ENCODE measurements at places on chromosomes 16 and 17.
A peak's percentile ranks its signal among the peaks of the same experiment; 100 is the strongest.

DNA sequence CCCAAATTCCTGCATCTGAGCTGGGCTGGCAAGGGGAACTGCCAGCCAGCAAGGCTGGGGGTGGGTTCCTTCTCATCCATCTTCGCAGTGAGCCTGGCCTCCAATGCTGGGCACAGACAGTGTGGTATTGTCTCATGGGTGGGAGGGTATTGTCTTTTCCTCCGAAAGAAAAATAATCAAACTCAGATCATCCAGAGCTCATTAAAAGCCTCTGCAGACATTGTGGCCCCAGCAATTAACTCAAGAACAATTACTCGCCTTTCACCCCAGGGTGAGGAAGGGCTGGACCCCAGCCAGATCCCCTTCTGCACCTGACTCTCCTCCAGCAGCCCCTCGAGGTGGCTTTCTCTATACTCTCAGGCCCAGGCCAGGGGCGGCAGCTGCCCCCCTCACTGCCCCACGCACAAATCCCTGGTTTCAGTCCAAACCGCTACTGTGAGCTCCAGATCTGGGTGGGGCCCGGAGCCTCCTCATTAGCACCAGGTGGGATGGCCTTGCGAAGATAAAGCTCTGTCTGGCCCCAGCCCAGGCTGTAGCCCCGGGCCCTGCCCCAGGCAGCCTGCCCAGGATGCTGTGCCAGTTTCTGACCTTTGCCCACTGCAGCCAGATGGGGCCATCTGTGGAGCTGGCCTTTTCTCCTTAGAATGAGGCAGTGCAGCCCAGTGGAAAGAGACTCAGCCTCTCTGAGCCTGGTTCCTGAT lies 2.3 kb upstream of the KRT15 start:
- no peak for DNase-seq

DNA sequence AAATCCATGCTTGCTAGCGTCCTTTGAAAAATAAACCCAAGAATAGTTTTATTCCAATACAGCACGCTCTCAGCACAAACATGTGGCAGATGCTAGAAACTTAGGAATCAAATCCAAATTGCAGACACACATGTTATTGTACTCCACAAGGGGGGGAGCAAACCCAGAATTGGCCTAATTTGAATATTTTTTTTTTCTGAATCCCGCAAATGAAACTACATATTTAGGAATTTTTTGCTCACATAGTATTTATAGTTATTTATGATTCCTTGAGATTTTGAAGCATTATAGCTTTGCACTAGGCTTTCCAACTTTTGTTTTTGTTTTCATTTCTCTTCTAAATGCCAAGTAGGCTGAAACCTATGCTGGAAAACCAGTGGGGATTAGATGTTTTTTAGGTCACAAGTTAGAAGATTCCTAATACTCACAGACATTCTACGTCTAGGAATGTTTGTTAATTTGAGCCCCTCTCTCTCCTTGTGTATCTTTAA lies 59.3 kb upstream of the CDH11 start:
- no peak for DNase-seq

DNA sequence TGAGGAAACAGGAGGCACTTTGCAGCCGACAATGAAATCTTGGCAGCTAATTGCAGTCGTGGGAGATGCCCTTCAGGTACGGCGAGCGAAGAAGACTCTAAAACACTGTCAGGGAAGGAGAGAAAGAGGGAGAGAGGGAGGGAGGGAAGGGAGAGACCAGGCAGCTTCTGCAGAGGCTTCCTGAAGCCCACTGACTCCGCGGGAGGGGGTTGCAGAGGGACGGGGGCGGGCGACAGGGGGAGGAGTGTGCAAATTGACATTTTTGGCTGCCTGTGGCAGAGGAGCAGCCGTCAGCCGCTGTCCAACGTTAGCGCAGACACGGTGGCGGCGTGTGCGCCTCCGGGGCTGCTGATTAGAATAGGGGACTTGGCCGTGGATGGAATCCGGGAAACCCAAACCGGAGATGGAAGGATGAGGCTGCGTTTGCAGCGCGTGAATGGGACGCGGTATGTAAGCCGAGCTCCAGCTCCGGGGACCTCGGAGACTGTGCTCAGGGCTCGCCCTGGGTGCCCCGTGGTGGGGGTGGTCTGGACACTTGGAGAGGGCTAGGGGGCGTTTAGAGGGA lies 849.1 kb upstream of the RBFOX1 start:
- peak; percentile 21 for DNase-seq

DNA sequence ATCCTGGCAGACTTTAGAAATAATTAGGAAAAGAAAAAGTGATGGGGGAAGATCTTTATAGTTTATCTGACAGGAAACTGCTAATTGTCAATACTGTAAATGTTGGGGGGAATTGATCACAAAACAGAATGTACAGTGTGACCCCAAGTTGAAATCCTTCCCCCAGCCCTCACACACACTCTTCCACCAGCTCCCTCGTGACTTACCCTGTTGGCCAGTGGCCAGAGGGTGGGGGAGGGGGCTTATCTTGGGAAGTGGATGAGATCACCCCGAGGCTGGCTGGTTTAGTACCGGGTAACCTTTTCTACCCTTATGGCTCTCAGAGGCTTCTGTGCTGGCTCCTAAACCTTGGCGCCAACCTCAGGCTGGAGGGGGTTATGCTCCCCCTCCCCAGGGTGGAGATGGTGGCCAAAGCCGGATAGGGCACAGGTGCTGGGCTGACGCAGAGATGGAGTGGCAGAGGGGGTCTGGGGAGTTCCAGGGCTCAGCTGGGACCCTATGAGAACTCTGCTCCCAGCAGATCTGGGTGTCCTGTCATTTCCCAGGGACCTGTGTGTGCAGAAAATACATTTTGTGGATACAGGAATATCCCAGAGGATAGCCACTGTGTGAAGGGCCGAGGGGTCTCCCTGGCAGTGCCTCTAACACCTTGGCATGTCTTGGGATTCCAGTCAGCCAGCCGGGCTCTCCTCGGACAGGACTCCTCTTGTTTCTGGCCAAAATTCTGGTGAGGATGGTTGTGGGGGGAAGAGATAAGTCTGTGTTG lies 18.6 kb downstream of the CDH16 start:
- peak; percentile 43 for DNase-seq

- DNase-seq = peak; percentile 35
Measured at GRCh38 chr16:84284154-84284722, 10.4 kb upstream of the WFDC1 start.

- DNase-seq = no peak
Measured at GRCh38 chr17:27268394-27269085, 25.4 kb upstream of the WSB1 start.

DNA sequence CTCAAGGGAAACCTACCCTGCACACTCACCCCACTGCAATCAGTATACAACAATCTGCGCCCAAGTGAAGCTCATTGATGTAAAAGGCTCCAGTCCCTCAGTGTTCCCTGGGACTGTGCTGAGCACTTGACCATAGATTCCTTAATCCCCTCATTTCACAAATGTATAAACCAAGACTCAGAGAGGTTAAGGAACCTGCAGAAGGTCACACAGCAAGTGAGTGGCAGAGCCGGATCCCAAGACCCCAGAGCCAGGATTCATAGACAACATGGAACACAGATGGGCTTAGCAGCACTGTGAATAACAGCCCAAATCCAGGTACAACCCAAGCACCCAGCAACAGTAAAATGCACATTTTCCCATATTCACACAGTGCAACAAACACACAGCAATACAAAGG lies 225.7 kb downstream of the C16orf78 start:
- no peak for DNase-seq

- DNase-seq = no peak
Measured at GRCh38 chr16:57687363-57687929, 7.2 kb upstream of the DRC7 start.

DNA sequence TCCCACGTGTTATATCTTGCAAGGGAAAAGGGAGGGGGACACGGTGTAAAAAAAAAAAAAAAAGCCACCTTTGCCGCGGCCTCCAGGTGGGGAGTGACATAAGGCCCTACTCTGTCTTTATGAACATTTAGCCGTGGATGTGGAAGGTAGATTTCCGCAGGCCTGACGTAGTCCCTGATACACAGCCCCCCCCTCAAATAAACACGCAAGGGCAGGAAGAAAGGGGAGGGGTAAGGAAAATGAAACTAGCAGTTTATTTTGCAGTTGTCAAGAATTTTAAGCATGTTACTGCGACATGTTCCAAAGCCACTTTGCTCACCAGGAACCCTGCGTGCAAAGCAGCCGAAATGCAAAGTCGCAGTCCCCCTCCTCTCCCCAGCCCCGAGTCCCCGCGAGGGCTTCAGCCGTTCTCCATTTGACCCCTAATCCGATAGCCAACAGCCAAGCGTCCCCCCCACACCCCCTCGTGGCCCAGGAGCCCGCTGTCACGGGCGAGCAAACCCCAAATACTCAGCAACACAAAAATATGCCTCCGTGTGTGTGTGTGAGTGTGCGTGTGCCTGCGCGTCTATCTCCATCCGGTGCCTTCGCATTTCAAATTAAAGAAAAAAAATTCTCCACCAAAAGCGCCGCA lies 1.2 kb downstream of the CBX4 start:
- DNase-seq = no peak

- DNase-seq = no peak
Measured at GRCh38 chr16:48432136-48432535, 46.9 kb upstream of the SIAH1 start.

GRCh38 chr17:77189148-77189547 lies 48.4 kb downstream of the SEC14L1 start:
- DNase-seq = no peak

GRCh38 chr16:29820730-29821642 lies 724 bp downstream of the MVP start:
- no peak for DNase-seq

GRCh38 chr16:83651871-83652270 lies 155.9 kb upstream of the HSBP1 start:
- DNase-seq = no peak

DNA sequence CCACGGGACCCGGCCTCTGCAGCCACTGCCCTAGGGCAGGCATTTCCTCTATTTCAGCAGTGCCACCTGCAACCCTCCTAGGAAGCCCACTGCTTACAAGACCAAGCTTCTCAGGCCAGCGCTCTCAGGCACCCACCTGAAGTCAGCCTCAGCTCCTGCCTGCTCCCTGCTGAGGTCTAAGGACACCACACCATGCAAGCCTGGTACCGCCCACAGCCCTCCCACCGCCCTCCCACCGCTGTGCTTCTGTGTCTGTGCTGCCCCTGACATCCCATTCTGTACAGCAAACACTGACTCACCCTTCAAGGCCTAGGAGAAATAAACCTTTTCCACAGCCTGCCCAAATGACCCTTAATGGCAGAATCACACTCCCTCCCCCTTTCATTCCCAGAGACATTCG lies 6.3 kb downstream of the CLUH start:
- no peak for DNase-seq

DNA sequence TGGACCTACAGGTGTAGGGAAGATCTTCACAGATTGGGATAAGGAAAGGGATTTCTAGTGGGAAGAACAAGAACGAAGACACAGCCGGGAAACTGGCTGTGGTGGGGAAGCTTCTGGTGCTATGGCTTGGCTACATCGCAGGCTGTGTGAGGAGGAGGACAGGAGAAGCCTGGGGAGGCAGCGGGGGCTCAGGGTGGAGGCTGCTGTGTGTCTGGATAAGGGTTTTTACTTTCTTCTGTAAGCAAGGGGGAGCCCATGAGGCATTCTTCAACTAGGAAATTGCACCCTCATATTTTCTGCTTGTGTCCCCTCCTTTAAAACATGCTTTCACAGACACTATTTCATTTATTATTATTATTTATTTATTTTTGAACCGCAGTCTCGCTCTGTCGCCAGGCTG lies 2.9 kb upstream of the RHBDF2 start:
- no peak for DNase-seq

- DNase-seq = no peak
Measured at GRCh38 chr16:86391984-86392383, 118.3 kb upstream of the FOXF1 start.

- DNase-seq = no peak
Measured at GRCh38 chr16:67979955-67980678, at the start of gene DPEP3. DPEP3 (minus strand) TSS chr16:67980499; CDS start chr16:67980380, 119 bp downstream.

DNA sequence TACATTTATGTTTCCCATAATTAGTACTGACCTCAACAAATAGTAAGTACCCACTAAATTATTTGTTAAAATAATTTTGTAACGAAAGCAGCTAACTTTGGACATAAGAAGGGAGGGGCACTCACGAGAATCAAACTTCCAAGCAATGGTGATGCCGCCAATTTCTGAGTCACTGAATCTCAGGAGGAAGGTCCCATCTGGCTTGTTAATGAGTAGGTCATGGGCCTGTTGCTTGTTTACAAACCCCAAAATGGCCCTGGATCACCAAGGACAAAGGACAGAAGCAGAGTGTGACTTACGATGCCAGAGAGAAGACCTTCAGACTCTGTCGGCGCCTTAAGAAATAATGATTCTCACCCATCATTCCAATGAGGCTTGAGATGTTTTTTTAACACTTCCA lies 15.8 kb upstream of the GHDC start:
- DNase-seq = no peak

DNA sequence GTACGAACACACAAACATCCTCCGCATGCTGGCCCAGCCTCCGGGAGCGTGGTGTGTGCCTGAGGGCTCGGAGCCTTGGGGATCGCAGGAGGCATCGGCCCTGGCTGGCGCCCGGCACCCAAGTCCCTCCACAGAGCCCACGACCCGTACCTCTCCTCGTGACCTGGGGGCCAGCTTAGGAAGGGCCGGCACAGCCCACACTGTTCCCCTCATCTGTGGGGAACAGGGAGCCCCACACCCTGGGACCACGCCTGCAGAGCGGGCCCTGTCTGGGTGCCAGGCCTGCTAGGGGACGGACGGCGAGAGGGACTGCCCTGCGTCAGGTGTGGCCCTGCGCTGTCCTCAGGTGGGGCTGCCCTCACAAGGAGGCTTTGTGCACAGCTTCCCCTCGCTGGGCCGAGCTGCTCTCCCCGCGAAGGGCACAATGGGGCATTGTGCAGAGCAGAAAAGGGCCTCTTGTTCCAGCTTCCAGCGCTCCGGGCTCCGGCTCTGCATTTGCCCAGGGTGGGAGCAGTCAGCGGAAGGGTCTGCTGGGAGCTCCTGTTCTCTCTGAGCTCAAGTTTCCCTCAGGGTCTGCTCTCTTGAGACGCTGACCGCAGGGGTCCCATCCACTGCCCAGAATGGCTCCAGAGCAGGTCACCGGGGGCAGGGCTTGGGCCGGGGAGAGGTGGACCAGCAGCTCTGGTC lies 1.7 kb upstream of the LMF1 start:
- DNase-seq = no peak

GRCh38 chr17:12768255-12768654 lies 21.0 kb upstream of the ARHGAP44 start:
- DNase-seq = no peak

DNA sequence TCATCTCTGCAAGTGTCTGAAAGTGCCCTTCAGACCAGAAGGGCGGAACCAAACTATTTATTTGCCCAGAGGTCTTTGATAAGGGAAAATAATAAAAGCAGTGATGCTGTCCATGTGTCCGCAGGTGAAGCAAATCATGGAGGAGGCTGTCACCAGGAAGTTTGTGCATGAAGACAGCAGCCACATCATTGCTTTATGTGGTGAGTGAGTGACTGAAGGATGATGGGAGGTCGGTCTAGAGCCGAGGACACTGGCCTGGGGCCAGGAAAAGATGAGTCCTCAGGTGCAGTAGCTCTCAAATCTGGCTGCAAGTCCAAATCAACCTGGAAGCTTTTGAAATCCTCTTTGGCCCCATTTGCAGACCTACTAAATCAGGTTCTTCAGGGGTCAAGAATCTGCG lies 6.1 kb downstream of the SGSM2 start:
- no peak for DNase-seq

Measured in SK-N-DZ (cell line).